ENCODE measurements at places on chromosomes 3 and 15. TPM values are rescaled to one million over a fixed set of nuclear protein-coding genes. Genes with fewer than 3 reads are reported as not detected.

The BTLA gene
- 0.45 TPM for total RNA-seq

The CRABP1 gene
- total RNA-seq, result 28.8 TPM

The SLC12A1 gene
- total RNA-seq, result not detected

The ERC2 gene
- 1.7 TPM for total RNA-seq

The GOLGA8T gene
- 1.5 TPM for total RNA-seq

The GJD2 gene
- total RNA-seq, result not detected

The CCDC39 gene
- total RNA-seq, result 0.58 TPM
